Neural crest cell (in vitro differentiated cells): ENCODE measurements at places on chromosomes 4 and X. TPM values are rescaled to one million over a fixed set of nuclear protein-coding genes. Genes with fewer than 3 reads are reported as not detected.
A peak's percentile ranks its signal among the peaks of the same experiment; 100 is the strongest.

Gene EDA2R
- total RNA-seq, result 2.8 and 3.6 TPM in 2 replicates

Gene MGARP
- total RNA-seq, result 0.45 and 0.65 TPM in 2 replicates

Gene VCX3A
- 0.58 and 0.68 TPM in 2 replicates for total RNA-seq

Gene GPR82
- not detected in 2 replicates for total RNA-seq

Gene TMEM33
- 73.9 and 74.7 TPM in 2 replicates for total RNA-seq

Gene SATL1
- 0.18 and 0.21 TPM in 2 replicates for total RNA-seq

Gene PI4K2B
- total RNA-seq, result 10.7 and 11.6 TPM in 2 replicates

Gene SAGE1
- not detected in 2 replicates for total RNA-seq

DNA sequence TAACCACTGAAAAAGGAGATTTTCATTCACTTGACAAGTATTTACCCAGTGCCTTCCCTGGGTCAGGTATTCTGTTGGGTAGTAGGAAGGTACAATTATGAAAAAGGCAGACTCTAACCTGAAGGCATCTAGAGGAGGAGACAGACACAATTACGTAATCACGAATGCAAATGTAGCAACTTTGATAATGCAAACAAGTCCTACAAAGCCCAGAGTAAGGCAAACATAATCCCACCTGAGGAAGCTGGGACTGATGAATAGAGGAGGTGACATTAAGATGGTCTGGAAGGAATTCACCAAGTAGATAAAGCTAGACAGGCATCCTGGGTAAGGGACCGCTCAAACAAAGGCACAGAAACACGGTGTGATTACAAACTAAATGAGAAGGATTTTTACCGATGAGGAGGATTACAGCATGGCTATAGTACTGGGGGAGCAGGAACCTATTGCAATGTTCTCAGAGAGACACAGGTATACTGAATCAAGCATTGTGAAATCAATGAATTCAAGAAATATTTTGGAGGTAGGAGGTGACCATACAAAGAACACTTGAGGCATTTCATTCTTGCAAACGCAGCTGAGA is 37.1 kb downstream of the TMEM150C start:
- no peak for DNase-seq

GRCh38 chr4:95869961-95870500 is 30.1 kb downstream of the PDHA2 start:
- DNase-seq, result no peak

DNA sequence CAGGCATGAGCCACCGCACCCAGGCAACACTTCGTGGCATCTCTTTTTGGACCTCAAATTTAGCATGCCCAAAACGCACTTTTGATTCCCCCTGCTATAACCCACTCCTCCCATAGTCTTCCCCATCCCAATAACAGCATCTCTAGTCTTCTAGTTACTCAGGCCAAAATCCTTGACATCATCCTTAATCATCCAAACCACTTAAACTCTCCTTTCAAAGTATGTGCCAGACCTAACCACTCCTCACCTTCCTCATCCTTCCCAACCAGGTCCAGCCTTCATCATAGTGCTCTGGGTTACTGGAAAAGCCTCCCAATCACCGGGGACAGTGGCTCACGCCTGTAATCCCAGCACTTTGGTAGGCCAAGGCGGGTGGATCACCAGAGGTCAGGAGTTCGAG is 41.9 kb downstream of the AFAP1 start:
- no peak for DNase-seq

DNA sequence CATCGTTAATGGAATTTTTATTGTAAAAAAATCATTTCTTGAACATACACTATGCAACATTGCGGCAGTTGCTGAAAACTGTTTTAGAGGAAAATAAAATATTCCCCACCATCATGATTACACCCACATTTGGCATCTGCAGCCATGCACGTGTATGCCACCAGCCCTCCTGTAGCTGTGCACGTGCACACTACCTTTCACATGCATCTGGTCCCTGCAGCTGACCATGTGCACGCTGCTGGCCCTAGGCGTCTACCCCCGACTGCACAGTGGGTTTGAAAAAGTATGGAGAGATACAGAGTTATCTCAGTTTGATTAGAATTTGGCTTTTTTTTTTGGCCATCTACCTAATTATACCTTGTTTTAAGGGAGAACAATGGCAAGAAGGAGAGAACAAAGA is 569.8 kb upstream of the IGFBP7 start:
- DNase-seq, result no peak

DNA sequence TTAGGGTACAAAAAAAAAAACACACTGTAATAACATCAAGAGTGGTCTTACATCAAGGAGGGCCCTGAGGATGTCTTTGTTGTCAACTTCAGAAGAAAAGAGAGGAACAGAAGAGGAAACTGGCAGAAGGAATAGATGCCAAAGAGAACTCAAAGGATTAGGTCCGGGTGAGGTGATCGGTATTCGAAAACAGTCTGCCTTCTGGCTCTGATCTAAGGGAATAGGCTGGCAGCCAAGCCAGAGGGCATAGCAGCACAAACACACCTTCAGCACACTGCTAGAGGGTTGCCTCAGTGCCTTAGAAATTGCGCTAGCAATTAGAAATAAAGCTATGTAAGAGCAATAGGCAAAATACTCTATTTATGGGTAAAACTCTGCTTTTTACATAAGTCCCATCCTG is 91.4 kb upstream of the TTC29 start:
- no peak for DNase-seq

DNA sequence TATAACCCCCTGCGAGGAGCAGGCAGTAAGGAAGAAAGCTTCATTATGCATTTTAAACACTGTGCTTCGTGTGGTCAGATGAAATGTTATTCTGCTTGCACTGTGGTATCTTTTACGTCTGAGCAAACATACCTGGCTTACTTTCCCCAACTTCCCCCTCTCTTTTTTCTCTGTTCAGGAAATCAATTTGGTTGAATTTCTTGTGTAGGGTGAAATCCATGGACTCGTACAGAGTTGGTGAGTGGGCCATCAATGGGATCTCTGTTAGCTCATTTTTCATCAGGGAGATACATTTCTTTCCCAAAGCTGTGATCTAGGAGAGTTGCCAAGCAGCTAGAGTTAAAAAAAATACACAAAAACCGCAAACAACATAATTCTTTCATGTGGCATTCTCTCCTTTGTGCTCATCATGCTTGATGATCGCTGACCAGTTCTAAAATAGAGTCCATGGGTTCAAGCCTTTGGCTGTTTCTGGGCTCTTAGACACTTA is 98.5 kb downstream of the FRAS1 start:
- DNase-seq, result no peak

GRCh38 chr4:66633477-66633876 is 911.8 kb downstream of the CENPC start:
- no peak for DNase-seq

DNA sequence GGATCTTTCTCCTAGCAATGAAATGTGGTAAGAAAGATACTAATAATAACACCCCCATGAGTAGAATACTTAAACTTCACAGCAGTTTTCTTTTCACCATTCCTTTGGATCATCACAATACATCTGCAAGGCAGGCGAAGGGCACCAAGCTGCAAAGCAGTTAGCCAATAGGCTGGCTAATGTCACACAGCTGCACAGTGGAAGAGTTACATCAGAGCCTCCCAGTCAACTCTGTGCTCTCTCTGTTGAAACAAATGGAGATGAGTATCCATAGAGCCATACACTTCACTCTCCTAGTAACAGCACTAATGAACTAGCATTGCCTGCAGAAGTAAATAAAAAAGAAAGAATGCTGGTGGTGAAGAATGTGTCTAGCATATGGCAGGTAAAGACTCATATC is 139.0 kb downstream of the ATG4A start:
- no peak for DNase-seq

GRCh38 chr4:107913283-107913899 is 18.0 kb upstream of the CYP2U1 start:
- peak; percentile 43 for DNase-seq

GRCh38 chr4:153651587-153651986 is 32.5 kb upstream of the TLR2 start:
- DNase-seq, result no peak

DNA sequence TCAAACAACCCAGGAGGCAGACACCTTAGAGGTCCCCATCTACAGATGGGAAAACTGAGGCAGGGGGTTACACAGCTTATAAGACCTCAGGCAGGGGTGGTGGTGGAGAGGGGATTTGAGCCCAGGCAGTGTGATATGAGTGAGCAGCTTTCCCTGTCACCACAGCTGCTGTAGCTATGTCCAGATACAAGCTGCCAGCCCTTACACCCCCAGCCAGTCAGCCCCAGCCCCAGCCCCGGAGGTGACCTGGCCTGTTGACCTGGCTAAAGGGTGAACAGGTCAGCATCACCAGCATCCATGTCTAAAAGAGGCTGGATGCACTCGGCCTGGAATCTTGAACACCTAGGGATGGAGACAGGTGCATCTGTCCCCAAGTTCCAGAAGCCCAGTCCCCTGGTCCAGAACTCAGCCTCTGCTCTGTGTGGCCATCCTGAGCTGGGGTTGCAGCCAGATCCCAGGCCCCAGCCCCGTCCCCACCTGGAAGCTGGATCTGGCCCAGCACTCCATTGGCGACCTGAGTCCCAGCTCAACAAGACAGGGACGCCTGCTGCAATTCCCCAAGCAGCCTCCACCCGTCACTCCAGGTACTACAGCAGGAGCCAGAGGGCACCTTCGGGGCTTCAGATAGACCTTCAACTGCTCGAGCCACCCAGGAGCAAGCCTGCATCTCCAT is 89.5 kb downstream of the JAKMIP1 start:
- no peak for DNase-seq

GRCh38 chrX:68823413-68824151 is 5.2 kb upstream of the EFNB1 start:
- DNase-seq, result no peak

GRCh38 chrX:45850775-45851433 is 650.2 kb upstream of the DIPK2B start:
- DNase-seq, result peak; percentile 3

- no peak for DNase-seq
Observed at GRCh38 chr4:76982638-76983584, 33.4 kb downstream of the SEPTIN11 start.

DNA sequence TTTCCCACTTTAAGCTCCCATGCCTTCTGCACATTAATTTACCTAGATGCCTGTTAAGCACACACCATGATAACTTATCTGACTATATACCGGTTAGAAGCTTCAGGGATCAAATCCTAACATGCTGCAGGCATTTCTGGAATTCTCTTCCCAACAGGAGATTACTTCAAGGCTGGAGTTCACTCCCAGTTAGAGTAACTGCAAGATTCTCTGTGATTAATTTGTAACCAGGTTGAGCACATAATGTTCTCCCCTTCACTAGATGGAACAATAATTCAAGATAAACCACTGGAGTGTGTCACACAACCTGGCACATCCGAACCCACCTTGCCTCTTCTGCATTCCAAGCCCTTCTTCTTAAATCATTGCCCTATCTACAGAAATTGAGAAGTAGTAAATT is 11.8 kb upstream of the UGT2A3 start:
- no peak for DNase-seq

GRCh38 chr4:185764876-185765275 is 47.1 kb downstream of the SORBS2 start:
- DNase-seq, result no peak

GRCh38 chrX:38163193-38163592 is 57.5 kb downstream of the SRPX start:
- DNase-seq, result no peak

DNA sequence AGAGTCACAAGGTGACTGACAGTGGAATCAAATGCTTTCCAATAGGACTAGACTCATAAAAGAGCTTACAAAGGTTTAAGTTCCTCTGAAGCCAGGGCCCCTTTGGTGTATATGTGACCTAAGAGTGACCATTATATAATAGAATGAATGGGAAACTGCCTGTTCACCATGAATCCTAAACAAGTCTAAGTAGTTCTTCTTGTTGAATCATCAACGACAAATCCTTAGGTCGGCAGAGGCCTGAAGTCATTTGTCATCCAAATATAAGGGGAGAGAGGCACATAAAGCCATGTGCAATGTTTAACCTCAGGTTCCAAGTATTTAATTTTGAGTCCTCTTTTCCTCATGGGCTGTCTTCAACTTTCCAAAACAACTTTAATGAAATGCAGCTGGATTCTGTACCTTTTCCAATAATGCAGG is 122.4 kb downstream of the RASL11B start:
- no peak for DNase-seq

GRCh38 chr4:106695501-106696262 is 327.1 kb upstream of the GIMD1 start:
- DNase-seq, result no peak

DNA sequence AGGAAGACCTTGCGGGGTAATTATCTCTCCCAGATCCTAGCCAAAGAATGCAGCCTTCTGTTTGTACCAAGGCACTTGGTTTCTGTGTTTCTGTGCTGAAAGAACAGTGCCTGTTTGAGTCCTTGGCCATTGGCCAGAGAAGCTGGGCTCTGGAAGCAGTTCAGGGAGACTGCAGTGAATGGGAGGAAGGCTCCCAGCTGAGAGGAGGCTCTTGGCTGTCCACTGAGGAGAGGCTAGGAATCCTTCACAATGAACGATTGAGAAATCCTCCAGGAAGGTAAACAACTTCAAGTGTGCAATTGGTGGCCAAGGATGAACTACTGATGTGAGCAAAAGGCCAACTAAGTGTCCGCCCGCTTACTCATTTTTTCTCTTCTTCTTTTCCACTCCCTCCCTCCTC is 61.3 kb downstream of the HS3ST1 start:
- DNase-seq, result peak; percentile 11

DNA sequence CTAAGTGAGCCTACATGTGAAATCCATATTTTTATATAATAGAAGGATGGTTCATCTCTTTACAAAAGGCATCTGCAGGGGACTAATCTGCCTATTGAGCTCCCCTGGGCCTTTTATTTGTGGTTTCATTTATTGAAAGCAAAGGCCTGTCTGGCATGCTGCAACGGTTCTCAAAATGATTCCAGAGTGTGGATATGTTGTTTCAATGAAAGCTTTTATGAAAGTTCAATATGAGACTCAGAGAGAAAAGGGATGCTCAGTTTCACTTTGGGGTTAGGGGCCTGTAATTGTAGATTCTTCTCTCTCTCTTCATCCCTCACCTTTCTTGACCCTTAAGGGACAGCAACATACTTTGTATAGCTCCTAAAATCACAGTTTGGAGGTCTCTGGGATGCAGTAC is 204.2 kb upstream of the CASK start:
- DNase-seq, result no peak

DNA sequence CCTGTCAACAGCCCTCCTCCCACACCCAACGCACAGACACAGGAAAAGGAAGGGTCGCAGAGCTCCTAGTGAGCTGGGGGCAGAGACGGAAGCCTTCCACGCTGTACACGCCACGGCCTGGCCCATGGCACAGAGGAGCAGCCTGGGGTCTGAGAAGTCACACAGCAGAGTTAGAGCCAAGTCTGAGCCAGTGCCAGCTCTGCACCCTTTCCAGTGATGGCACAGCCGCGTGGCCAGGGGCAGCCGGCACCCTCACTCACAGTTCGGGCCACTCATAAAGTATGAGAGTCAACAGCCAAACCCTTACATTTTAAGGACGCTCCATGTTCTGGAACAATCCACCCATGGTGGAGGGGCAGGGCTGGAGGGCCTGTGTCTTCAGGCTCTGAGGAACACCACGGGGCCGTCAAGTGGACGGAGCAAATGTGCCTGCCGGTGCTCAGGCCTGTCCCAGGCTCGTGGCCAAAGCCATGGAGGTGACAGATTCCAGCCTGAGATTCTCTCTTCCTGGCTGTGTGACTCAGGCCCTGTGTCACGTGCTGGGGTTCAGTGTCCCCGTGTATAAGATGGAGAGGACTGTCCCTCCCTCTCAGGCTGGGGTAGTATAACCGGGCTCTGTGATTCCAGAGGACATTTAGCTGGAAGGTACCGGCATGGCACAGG is 91.2 kb downstream of the ABLIM2 start:
- DNase-seq, result no peak

- peak; percentile 56 for DNase-seq
Observed at GRCh38 chrX:154458116-154458953, at the start of gene PLXNA3. PLXNA3 (plus strand) TSS chrX:154458281; CDS start chrX:154460184, 1,903 bp downstream.
